ENCODE measurements at places on chromosomes 13 and 19. TPM values are rescaled to one million over a fixed set of nuclear protein-coding genes. Genes with fewer than 3 reads are reported as not detected.

DNA sequence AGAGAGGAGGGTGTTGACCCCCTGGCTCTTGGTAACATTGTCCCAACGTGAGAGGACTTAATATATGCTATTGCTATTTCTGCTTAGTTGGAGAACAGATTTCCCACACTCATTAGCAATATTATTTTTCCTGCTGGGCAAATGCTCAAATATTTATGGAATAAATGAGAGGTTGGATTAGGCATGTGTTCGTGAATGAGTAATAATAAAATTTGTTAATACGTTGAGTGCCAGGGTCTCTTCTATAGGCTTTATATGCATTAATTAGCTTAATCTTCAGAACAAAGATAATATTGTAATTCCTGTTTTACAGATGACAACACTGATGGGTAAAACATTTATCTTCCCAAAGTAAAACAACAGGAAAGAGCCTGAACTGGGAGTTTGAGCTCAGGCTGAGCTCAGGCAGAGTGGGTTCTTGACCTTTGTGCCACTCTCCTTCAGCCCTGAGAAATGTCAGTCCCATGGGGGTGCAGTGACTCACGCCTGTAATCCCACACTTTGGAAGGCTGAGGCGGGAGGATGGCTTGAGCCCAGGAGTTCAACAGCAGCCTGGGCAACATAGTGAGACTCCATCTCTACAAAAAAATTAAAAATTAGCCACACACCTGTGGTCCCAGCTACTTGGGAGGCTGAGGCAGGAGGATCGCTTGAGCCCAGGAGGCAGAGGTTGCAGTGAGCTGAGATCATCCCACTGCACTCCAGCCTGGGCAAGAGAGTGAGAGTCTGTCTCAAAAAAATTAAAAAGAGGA is 1.2 kb downstream of the ZNF233 start:
- DNase-seq: no peak

GRCh38 chr13:19632915-19633478 is 462 bp upstream of the MPHOSPH8 start:
- DNase-seq: no peak

DNA sequence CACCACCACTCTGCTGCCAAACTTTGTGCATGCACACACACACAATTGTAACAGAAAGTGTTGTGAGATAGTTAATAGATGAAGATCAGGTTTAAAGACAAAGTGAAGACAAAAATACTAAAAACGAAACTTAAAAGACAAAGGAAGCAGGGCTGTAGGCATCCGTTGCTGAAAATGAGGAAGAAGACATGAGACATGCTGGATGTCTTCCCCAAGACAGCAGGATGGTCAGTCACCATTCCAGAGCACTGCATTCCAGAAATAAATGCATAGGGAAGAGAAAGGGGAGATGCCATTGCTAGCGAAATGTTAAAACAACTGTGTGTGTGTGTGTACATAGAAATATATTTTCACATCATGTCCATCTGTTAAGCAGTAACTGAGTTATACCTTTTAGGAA is 520.1 kb downstream of the SUCLA2 start:
- DNase-seq: no peak

DNA sequence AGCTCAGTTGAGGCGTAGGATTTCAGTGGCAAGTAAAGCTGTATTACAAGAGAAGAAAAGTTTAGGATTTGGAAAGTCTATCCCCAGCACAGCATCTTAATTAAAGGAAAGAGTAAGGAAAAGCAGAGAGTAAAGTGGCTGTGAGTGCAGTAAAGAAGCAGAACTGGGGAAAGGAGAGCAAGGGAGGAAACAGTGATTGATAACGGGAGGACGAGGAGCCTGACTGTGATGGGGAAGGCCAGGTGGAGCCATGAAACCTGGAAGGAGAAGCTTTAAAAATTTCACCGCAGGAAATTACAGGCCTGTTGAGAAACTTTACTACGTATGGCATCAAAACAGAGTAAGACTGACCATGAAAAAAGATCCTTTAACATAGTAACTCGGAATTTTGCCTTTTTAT is 175.6 kb downstream of the SHISA2 start:
- DNase-seq: no peak

GRCh38 chr13:36163809-36164308 is 32.7 kb upstream of the DCLK1 start:
- peak; percentile 33 for DNase-seq

DNA sequence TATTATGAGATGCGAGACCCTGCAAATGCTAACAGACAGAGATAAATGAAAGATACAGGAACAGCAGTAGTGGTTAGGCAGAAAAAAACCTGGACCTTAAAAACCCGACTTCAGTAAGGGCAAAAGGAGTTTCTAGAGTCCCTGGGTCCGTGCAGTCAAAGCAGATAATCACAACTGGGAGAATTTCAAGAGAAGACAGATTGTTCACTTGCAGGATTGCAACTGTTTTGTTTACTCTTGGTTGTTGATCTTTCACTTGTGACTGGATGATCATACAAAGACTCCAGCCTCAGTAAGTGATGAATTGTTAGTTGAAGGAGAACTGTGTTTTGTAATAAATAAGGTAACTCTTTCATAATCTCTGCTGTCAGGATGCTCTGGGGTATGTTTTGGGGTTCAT is 135.1 kb downstream of the GPC6 start:
- no peak for DNase-seq

DNA sequence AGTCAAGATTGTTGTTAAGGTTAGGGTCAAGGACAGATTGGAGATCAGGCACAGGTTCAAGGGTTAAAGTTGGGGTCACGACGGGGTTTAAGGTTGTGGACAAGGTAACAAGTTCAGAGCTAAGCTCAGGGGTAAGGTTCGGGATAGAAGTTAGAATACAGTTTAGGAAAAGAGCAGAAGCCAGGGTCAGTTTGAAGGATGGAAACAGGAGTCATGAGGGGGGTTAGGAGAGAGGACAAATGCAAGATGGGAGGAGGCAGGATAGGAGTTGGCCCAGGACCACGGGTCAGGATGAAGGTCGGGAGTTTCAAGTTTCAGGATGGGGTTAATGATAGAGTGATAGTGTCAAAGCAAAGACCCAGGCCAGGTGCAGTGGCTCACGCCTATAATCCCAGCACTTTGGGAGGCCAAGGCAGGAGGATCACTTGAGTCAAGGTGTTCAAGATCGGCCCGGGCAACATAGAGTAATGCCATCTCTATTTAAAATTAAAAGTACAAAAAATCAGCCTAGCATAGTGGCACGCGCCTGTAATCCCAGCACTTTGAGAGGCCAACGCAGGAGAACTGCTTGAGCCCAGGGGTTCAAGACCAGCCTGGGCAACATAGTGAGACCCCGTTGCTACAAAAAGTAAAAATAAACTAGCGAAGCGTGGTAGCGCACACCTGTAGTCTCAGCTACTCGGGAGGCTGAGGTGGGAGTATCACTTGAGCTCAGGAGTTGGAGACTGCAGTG is 7.7 kb downstream of the NPHS1 start:
- DNase-seq: no peak

Gene SCGB2B2
- not detected for total RNA-seq

- DNase-seq: no peak
Measured at GRCh38 chr13:60328073-60328472, 68.9 kb upstream of the TDRD3 start.

GRCh38 chr19:24051516-24051915 is 35.5 kb upstream of the ZNF254 start:
- DNase-seq: no peak

Gene OR10H1
- not detected for total RNA-seq

All from uterus (tissue), 4 donors.